ENCODE measurements at places on chromosomes 11 and 22.

DNA sequence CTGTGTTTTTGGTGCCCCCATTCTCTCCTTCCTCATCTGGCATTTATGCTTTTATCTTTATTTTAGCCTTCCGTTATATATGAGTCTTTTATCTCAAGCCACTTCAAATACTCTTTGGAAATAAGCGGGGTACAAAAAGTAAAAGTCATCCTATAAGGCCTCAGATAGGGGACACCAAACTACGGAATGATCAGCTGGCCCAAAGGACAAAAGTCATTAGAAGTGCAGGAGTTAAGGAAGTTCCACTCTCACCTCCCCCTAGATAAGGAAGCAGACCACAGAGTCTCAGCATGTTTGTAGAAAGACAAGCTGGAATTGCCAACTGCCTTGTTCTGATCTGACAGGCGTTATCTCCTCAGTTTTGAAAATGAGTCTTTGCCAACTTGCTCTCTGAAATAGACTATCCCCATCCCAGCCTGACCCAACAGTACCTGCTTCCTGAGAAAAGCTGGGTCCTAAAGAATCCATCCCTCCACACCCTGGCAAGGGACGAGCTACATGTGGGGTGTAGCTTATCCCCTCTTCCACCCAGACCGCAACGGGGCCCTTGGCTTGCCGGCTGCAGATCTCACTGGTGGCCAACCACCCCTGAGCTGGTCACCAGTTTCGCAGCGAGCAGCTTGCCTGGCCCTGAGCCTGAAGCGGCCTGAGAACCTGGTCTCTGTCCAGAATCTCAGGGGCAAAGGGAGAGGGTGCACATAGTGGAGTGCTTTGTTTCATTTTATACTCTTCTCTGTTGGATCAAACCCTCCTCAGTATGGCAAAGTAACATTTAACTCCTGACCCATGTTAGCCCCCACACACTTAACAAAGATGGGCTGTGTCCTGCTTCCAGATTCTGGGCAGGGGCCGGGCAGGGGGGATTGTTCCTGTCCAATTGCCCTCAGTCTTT lies 13.8 kb downstream of the FADS2 start:
- DNase-seq, result no peak

- DNase-seq, result no peak
These were observed 52.6 kb downstream of the RDX start for GRCh38 chr11:110243791-110244190.

DNA sequence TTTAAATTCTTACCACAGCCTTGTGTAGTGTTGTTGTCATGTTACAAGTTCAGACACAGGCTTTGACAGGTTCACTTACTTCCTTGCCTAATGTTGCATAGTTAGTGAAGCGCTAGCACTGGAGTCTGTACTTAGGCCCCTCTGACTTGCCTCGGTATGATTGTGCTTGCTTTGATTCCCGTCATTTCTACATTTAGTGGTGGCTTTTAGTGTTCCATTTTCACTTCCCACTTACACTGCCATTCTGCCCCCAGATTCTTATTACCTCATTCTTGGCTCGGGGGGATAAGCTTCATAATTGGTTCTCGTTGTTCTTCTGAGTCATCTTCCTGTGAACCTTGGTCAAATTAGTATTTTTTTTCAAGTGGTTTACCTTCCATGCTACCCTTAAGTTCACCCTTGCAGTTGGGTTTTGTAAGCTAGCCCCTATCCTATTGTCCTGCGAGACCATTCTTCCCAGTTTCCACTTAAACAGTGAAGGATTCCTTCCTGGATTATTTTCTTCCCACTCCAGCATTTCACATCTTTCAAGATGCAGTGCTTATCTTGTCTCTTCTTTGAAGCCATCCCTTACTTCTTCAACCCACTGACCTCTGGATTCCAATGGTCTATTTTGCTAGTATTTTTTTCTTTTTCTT lies 68.7 kb downstream of the DDX10 start:
- DNase-seq, result no peak

DNA sequence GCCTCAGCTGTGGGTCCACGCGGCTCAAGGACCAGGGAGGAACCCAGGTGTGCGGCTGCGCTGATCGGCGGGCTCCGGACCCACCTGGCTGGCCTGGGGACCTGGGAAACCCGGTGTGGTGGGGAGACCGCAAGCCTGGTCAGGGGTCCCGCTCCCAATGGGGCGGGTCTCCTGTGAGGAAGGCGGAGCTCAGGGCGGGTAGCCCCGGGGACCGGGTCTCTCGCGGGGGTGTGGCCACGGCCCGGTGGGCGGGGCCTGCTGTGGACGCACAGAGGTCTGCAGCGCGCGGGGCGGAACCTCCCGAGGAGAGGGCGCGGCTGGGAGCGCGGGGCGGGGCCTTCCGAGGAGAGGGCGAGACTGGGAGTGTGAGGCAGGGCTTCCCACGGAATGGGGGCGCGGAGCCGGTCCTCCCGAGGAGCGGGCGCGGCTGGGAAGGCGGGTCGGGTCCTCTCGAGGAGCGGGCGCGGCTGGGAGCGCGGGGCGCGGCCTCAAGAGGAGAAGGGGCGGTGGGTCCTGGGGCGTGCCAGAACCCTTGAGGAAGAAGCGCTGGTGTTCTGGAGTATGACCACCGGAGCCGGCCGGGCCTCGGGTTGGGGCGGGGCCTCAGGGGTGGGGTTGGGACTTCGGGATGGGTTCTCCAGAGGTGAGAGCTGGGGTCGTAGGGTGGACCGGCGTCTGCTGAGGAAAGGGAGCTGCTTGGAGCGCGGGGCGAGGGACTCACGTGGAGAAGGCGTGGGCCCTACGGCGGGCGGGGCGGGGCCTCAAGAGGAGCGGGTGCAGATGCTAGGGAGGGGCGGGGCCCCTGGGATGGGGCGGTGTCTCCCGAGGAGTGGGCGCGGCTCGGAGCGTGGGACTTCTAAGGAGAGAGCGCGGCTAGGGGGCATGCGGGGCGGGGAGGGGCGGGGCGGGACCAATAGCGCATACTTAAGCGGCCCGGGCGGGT lies 20.8 kb downstream of the DGCR6L start:
- DNase-seq, result peak; percentile 90

DNA sequence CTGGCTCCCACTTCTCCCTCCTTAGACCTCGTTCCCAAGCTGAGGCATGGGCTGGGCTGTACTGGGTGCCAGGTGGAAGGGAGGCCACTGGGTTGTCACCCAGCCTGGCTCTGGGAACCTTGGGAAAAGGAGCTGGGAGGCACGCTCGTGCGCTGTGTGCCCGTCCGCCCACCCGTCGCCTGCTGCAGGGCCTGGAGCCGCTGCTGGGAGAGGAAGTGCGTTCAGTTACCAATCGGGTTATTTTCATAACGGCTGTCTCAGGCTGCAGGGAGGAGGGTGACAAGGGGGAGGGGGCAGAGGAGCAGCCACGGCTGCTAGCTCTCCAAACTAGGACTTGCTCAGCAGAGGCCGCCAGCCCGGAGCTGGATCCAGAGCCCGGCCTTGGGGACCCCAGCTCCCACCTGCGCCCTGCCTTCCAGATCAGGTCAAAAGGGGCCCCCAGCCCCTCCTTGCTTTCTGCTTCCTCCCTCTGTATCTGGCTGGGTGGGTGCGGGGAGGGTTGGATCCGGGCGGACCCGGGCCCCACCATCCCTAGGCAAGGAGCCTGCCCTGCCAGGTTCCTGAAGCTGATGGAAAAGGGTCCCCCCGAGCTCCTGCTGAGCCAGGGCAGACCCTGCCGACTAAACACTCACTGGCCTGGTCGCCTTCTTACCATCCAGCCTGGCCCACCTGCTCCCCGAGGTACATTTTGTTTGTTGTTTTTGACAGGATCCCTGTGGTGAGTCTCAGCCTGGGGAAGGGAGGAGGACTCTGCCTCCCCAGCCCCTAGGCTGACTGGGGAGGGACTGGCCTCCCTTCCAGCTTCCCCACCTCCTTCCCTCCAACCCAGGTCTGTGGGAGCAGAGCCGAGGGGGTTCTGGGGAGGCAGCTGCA lies 14.3 kb downstream of the DGKZ start:
- peak; percentile 92 for DNase-seq

- DNase-seq, result no peak
These were observed 170.1 kb downstream of the OPCML start for GRCh38 chr11:133362156-133362555.

DNA sequence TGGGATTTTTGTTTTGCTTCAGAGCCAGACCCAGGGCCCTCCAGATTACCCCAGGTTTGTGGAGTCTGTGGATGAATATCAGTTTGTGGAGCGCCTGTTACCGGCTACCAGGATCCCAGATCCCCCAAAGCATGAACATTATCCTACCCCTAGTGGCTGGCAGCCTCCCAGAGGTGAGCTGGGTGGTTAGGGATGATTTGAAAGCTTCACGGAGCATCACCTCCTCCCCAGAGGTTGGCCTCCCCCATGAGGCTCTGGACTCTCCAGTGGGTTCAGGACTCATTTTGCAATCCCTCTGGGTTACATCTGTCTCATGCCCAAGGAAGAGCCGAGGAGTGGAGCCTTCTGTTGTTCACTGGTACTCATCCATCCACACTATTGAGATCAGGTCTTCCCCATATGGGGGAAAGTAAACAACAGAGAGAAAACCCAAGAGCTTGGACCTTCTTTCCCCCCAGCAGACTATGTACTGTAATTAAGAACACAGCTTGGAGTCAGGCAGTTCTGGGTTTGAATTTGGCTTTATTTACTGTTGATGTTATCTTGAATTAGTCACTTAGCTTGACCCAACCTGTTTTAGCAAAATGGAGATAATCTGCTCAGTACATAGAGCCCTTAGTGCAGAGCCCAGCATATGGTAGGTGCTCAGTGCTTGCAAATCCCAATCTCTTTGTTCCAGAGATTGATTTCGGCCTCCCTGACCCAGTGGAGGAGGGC lies 2.5 kb downstream of the MRPL49 start:
- DNase-seq, result peak; percentile 10

DNA sequence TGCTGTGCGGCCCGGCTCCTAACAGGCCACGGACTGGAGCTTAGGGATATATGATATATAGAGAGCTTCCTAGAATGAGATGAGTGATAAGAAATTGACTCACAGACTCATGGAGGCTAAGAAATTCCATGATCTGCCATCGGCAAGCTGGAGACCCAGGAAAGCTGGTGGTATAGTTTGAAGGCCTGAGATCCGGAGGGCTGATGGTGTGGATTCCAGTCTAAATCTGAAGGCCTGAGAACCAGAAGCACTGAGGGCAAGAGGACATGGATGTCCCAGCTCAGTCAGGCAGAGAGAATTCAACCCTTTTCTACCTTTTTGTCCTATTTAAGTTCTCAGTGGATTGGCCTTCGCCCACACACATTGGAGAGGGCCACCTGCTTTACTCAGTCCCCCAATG lies 564.8 kb downstream of the TBC1D22A start:
- no peak for DNase-seq

DNA sequence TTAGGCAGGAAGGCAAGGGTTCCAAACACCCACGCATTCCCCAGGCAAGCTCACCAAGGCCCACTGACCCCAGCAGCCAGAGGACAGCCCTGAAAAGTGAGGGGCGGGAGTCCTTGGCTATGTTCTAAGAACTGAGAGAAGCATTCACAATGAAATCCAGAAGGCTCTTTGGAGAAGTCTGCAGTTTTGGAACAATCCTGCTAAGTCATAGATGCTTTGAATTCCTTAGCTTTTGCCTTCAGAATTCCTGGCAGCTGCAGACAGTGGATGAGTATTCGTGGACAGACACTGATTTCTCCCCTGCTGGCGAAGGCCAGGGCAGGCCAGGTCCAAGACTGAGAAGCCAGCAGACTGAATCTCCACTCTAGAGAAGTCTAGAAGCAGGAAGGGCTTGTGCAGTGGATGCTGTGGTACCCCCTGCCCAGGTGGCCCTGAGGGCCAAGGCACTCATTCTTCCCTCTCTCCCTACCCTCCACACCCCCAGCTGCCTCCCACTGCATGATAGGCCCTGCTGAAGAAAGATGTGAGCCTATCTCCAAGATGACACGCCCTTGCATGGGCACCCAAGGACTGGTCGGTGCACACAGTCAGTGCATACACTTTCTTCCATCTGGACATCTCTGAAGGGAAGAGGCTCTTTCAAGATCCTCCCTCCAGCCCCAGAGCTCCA lies 133.2 kb upstream of the TEAD1 start:
- DNase-seq, result no peak

DNA sequence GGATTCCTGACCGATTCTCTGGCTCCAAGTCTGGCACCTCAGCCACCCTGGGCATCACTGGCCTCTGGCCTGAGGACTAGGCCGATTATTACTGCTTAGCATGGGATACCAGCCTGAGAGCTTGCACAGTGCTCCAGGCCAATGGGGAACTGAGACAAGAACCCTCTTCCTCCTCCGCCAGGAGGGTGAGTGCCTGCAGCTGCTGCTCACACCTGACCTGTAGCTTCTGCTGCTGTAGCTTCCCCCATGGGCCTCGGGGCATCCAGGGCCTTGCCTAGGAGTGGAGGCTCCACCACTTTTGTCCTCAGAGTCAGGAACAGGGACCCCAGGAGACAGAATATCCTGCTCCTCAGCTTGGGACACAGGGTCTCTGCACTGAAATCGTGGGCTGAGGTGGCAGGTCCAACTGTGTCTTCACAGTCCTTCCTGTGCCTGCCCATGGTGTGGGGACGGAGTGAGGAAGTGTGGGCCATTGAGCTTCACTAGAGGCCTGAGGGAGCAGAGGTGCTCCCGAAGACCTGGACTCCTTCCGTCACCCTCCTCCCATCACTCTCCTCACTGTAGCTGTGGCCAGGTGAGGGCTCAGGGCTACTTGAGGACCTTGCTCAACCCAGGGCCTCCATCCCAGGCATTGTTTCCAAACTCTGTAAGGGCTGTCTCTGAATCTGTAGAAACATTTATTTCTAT lies 103.8 kb downstream of the ZNF280B start:
- no peak for DNase-seq

All from right cardiac atrium (tissue), 5 donors.